ENCODE measurements at places on chromosomes 13 and 19.

GRCh38 chr19:3455393-3455955, 24.9 kb downstream of the SMIM24 start:
- DNase-seq, result no peak

DNA sequence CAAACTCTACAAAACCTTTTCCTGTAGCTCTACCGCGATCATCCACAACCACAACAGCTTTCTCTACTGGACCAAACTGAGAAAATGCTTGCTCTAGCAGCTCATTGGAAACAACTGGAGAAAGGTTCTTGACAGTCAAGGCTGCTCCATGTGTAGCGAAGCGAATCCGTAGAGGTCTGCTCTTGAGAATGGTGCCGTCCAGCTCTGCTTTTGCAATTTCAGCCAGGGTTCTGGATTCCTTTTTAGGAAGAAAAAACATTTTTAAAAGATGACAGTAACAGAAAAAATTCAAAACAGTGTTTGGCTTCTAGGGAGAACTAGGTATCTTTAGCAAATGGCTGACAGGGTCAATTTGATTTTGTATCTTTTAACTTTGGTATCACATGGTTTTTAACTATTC, 10.4 kb downstream of the PSPC1 start:
- DNase-seq, result no peak

- DNase-seq, result no peak
These were observed 103.5 kb downstream of the FOXO1 start for GRCh38 chr13:40562975-40563349.

DNA sequence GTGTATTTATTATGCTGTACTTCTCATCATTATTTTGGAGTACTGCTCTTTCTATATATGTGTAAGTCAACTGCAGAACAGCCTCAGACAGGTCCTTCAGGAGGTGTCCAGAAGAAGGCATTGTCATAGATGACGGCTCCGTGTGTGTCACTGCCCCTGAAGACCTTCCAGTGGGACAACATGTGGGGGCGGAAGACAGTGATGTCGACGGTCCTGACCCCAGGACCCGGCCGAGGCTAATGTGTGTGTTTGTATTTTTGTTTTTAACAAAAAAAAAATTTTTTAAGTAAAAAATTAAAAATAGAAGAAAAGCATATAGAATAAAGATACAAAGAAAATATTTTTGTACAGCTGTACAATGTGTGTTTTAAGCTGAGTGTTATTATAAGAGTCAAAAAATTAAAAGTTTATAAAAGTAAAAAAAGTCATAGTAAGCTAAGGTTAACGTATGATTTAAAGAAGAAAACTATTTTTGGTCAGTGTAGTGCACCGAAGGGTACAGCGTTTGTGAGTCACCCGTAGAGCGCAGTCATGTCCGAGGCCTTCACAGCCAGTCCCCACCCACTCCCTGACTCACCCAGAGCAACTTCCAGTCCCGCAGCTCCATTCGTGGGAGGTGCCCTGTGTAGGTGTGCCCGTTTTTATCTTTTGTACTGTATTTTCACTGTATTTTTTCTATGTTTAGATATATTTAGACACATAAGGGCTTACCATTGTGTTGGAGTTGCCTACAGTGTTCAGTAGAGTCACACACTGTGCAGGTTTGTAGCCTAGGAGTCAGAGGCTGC, 42.2 kb upstream of the SPACA7 start:
- no peak for DNase-seq

DNA sequence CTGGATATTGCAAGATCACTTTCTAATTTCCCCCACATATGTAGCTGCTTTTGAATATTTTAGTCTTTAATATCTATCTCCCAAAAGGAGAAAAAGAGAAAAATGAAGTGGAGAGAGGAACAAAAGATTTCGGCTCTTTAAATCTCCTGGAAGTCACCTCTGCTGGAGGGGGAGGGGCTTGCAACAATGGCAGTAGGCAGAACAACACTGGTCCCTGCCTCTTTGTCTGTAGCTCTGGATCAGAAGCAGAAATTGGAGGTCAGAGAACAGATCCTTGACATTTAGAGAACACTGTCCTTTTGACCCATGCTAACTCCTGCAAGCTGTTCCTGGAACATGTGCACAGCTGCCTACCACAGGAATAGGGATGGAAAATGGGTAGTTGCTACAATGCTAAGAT, 86.7 kb upstream of the GPR12 start:
- no peak for DNase-seq

DNA sequence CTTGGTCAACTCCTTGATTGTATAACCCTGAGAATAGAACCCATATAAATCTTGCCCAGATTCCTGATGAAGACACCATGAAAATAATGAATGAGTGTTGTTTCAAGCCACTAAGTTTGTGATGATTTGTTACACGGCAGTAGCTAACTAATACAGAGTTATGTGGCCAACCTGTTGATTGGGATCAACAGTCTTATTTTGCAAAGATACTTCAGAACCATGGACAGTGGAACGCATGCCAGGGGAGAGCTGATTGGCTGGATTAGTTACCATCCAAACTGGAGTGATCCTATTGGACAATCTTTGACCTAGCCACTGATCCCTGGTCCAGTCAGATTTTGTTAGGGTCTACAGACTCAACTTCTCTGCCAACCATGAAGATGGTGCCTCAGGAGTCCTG, 26.6 kb downstream of the CD70 start:
- no peak for DNase-seq

- no peak for DNase-seq
These were observed 354 bp downstream of the CYP4F3 start for GRCh38 chr19:15640904-15641597.

GRCh38 chr13:77733674-77734073, 36.2 kb downstream of the SLAIN1 start:
- DNase-seq, result no peak

- no peak for DNase-seq
These were observed at the start of gene SOX1 for GRCh38 chr13:112067116-112067741. SOX1 (plus strand) TSS chr13:112067149; CDS start chr13:112067659, 510 bp downstream.

DNA sequence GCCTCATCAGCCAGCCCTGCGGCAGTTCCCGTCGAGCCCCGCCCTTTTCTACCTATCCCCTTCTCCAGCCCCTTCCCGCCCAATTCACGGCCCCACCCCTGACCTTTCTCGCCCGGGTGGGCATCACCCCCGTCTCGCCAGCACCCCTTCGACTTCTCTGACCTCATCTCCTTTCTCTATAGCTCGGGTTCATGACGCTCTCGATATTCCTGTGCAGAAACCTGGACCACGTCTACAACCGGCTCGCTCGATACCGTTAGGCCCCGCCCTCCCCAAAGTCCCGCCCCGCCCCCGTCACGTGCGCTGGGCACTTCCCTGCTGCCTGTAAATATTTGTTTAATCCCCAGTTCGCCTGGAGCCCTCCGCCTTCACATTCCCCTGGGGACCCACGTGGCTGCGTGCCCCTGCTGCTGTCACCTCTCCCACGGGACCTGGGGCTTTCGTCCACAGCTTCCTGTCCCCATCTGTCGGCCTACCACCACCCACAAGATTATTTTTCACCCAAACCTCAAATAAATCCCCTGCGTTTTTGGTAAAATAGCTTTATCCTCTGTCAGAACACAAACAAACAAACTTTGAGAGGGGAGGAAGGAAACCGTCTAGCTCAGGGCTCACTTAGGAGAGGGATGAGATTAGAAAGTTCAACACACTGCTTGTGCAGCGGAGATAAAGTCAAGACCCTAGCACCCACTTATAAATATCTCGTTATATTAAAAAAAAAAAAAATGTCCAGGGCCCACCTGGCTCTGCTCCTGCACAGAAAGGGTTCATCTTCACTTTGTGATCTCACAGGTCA, 5.1 kb downstream of the CD37 start:
- DNase-seq, result no peak

DNA sequence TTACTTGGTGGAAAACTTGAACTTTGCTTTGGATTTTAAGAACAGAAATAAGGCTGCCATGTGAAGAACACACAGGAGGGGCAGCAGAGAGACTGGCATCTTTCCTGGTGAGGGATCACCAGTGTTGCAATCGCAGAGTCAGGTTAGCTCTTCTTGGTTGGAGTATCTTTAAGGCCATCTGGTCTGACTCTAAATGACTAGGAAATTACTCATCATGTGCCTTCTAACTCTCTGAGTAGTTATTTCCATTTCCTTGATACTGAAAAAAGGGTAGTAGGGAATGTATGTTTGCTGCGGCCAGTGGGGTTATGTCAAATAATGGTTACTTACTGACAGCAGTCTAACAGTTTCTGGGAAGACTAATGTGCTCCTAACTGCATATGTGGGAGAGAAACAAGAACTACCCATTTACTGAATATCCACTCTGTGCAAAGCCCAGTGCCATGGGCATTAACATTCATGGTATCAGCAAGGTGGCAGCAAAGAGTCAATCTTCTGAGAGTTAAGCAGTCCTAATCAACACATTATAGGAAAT, 122.1 kb downstream of the COG6 start:
- DNase-seq, result peak; percentile 66

GRCh38 chr13:25214491-25215252, 42.6 kb upstream of the AMER2 start:
- DNase-seq, result no peak

DNA sequence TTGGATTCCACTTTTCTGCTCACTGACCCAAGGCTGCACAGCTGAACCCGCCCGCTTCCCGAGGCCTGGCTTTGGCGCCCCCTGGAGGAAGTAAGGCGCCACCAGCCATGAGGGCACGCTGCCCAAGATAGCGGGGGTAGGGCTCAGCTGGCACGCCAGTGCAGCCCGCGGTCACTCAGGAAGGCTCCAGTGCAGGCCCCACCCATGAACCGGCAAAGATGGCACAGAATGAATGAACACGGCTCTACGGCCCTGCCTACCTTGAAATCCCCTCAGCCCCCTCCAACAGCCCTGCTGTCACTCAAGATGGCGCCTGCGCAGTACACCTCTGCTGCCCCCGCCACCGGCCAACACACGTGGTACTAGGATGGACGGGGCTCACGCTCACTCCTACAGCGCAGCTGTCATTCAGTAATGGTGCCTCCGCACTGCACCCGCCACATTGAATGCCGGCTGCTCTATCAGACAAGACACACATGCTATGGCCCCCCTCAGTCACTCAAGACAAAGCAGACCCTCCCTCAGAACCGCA, 3.0 kb downstream of the PEG3 start:
- no peak for DNase-seq

DNA sequence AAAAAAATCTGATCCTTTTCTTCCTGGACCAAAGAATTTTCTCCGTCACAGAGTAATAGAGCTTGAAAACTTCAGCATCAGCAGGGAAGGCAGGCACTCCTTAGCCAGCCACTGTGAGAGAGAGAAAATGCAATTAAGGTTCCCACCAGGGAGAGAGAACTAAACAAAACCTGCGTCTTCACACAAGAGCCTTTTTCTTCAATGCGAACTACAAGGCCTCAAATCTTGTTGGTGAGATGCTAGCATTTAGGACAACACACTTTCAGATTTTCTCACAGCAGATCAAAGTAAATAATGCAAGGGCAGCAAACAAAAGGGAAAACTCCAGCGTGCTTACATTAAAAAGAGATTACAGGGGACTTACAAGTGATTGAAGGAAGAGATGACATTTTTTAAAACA, 80.1 kb downstream of the DACH1 start:
- no peak for DNase-seq

DNA sequence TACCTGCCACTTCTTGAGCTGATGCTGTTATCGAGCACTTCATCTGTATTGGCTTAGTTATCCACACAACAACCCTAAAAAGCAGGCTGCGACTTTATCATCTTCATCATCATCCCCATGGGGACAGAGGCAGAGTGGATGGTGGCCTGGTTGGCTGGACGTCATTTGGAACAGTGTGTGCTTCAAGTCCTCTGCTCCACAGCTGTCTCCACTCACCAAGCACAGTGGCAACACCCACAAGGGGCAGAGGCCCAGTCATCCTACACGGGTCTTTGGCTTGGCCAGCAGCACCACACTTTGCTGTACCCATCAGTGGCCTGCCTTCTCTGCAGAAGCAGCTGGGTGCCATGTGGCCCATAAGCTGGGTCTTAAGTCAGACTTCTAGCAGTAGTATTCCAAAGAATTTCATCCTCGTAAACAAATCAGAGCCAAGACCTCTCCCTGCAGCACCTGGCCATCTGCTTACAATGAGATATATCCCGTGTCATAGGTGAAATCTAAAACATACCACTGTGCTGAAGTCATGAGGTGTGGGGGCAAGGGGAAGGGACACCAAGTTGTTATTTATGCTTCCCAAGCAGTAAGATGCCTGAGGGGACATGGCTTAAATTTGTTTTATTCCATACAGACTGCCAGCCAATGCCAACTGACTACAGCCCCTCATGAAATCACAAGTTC, 47.9 kb upstream of the EPHX3 start:
- DNase-seq, result no peak

GRCh38 chr13:102045731-102046130, 356.1 kb downstream of the FGF14 start:
- DNase-seq, result no peak

DNA sequence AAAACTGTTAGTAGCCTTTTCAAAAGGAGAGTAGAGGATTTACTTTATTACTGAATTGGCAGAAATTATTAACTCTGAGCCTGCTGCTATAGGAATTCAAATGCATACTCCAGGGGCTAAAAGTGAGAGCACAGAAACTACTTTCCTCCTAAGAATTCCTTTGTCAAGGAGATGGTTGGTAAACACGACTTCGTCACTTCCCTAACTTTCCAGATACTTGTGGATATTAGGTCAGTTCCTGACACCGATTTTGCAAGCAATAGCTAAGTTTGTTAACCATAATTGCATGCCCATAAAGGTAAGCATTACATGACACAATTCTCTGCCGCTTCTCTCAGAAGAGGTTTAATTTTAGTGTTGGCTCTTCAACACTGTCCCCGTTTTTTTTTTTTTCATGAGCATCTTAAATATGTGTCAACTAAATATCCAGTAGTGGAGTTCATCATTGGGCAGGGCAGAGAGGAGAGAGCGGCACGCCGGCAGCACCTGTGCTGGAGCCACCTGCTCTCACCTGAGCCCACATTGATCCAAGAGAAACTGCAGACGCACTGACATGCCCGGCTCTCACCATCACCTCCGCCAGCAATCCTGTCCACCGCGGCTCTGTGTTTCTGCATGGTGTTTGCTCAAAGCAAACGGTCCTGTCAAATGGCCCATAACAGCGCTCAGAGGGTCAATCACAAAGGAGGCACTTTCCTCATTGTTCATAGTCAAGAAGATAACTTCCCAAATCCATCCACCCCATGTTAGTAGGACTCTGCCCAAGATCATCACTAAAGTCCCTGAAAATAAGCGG, 2.6 kb downstream of the MED26 start:
- no peak for DNase-seq

DNA sequence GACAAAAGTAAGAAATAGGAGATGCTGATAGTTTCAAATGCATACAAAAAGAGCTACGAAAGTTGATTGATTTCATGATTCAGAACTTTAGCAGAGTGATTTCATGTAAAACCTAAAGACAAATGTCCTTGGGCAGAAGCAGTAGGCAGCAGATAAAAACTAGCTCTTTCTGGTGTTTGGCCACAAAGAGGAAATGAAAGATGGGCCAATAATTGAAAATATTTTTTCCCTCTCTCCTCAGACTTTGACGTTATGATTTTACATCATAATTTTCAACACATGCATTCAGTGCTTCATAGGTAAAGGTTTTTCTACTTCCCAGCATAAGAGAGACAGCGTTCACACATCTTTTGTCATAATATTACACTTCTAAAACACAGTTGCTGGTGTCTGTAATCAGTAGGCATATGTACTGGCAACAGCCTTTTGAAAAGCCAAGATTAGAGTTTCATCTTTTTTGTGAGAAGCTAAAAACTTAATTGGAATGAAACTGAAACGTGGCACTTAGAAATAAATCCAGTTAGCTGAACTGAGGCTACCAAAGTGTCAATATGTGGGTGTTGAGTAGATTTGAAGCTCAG, 9.3 kb downstream of the SCEL start:
- no peak for DNase-seq

- DNase-seq, result no peak
These were observed 8.5 kb downstream of the CCDC8 start for GRCh38 chr19:46404753-46405468.

GRCh38 chr19:11192957-11193939, 4.1 kb downstream of the KANK2 start:
- no peak for DNase-seq

Measured in stimulated activated CD4-positive, alpha-beta T cell treated with anti-CD3 and anti-CD28 coated beads, Interleukin-4, amount 100 ng/mL, for 24 hours (primary cell).